Urinary bladder (tissue), 4 donors: ENCODE measurements at places on chromosomes 4 and X. TPM values are rescaled to one million over a fixed set of nuclear protein-coding genes. Genes with fewer than 3 reads are reported as not detected.

DNA sequence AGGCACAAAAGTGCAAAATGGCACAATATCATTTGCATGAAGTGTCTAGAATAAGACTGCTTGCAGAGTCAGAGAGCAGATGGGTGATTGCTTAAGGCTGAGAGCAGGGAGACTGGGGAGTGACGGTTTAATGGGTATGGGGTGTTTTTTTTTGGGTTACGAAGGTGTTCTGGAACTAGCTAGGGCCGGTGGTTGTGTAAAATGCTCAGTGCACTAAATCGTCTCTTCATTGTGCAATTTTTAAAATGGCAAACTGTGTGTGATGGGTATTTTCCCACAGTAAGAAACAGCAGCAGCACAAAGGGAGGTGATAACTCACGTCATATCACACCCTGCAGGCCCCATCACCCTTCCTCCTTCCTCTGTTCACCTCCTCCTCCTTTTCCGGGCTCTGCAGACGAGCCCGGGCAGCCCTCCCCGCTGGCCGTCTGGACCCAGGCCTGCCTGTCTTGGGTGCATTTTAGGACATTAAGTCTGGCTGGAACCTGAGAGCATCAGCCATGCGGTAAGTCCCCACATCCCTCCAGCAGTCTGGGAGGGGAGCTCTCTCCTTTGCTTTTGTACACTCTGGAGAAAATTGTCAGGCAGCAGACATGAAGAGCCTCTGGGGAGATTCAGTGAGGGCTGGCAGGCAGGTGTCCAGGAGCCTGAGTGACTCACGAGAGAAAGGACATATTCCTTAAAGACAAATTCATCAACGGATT is 42.7 kb downstream of the ASMT start:
- no peak for DNase-seq

DNA sequence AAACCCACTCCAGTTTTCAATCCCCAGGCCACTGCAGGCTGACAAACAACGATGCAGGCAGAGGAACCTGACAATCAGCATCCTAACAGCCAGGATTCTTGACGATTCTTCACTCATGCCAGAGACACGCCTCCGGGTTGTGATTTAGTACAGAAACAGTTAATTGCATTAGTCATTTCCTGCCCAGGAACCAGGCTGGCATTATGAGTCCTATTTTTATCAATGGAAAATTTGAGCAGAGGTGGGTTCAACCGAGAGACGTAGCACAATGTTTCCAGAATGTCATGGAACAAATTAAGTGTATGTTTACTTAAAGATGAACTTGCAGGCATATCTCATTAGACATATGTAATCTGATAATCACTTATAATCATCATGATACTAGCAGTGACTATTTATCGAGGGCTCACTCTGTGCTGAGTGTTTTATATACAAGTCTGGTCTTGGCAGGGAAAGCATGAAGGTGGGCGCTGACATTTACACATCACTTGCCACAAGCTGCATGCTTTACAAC is 159.7 kb downstream of the NSUN7 start:
- no peak for DNase-seq

DNA sequence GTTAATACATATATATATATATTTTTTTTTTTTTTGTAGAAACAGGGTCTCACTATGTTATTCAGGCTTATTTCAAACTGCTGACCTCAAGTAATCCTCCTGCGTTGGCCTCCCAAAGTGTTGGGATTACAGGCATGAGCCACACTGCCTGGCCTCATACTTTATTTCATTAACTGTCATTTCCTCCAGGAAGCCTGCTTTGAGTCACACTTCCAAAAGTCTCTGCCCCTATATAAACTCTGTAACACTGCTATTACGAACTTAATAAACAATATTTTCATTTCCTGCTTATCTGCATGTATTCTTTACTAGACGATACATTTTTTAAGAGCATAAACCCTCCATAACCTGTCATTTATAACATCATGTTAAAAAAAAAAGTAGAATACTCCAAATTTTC is 167.2 kb downstream of the WDFY3 start:
- DNase-seq: no peak

Gene TBC1D19
- 7.2 TPM for polyA plus RNA-seq

GRCh38 chr4:128373628-128374027 is 86.0 kb upstream of the PGRMC2 start:
- DNase-seq: no peak

Gene RNF128
- polyA plus RNA-seq: 5.6 TPM

Gene EVC
- polyA plus RNA-seq: 18.7 TPM

DNA sequence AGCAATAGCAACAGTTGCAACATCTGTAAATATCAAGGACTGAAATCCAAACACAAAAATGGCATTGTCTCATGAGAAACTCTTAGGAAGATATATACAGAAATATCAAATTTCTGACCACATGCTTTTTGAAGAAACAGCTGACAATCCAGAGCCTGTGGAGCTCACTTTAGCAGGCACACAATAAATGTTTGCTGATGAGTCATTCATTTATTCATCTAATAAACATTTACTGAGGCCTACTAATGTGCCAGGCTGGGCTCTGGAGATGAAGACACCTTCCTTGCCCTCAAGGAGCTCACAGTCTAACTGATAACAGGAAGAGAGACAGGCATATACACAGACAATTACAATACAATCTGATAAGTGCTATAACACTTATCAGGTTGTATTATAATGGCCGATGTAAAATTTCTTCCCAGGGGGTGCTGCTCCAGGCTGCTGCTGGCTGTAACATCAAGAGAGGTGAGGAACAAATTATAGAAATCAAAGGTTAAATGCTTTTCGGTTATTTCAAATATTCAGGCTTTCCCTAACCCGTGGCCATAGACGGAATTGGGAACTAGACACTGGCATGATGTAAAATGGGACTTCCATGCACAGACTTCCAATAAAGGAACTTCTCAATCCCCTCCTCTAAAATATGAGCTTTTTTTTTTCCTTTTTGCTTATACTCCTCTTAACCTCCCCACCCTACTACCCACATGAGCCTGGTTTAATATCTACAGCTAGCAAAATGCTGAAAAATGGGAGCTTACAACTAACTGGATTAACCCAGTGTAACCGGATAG is 16.8 kb upstream of the ZCCHC13 start:
- DNase-seq: no peak

Gene ZNF157
- 0.10 TPM for polyA plus RNA-seq
